ENCODE measurements at places on chromosomes 5 and 9.

- DNase-seq: no peak
Measured at GRCh38 chr5:142382186-142382585, 57.4 kb upstream of the SPRY4 start.

- no peak for DNase-seq
Measured at GRCh38 chr5:33808699-33809098, 83.1 kb downstream of the ADAMTS12 start.

- peak; percentile 78 for DNase-seq
Measured at GRCh38 chr9:134366223-134367031, 40.2 kb downstream of the RXRA start.

- no peak for DNase-seq
Measured at GRCh38 chr9:108834959-108835665, 20.7 kb downstream of the ACTL7B start.

GRCh38 chr5:73282383-73282782 is 109.4 kb downstream of the TMEM174 start:
- no peak for DNase-seq

DNA sequence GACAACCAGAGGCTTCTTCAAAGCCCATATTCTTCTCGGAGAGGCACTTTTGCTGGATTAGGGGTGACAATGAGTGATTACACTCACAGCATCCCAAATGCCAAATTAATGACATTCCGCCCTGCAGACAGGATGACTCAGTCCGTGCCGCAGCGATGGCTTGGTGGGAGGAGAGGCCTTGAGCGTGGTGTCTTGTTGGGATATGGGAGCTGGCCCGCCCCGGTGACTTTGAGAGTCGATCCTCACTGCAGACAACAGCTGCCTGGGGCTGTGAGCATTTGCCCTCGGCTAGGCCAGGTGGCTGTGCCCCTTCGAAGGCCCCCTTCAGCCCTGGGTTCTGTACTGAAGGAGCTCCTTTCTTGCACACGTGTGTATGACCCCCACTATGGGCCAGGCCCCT is 29.8 kb downstream of the OLFM1 start:
- no peak for DNase-seq

DNA sequence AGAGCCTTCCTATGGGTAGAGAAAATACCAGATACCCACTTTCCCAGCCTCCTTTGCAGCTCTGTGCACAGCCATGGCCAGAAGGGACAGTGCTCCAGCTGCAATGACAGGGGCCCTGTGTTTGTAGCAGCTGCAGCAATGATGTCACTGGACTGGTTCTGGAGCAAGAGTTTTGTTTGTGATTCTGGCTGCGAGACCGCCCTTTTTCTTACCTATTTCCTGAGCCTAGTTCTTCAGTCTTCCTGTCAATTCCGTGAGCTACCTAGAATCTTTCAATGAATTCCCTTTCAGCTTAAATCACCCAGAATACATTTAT is 10.0 kb upstream of the BOD1 start:
- DNase-seq: no peak

DNA sequence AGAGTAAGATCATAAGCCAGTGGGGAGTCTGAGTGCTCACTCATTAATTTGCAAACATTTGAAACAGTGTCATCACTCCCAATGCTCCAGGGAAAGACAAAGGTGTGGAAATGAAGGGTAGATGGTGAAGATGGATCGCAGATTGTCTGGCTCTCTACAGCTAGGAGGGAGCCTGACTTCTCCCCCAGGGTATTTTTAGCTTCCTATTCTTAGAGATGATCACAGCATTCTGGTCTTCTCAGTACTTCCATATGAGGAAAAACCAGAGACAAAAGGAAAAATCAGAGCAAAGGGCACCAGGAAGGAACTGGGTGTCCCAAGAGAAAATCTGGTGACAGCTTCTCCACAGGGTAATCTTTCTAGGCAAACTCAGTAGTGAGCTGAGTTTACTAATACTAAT is 401.9 kb upstream of the GRIA1 start:
- DNase-seq: no peak

GRCh38 chr9:89375191-89375760 is 57.0 kb downstream of the SECISBP2 start:
- peak; percentile 27 for DNase-seq

- no peak for DNase-seq
Measured at GRCh38 chr5:56684159-56684558, 131.2 kb upstream of the MAP3K1 start.

DNA sequence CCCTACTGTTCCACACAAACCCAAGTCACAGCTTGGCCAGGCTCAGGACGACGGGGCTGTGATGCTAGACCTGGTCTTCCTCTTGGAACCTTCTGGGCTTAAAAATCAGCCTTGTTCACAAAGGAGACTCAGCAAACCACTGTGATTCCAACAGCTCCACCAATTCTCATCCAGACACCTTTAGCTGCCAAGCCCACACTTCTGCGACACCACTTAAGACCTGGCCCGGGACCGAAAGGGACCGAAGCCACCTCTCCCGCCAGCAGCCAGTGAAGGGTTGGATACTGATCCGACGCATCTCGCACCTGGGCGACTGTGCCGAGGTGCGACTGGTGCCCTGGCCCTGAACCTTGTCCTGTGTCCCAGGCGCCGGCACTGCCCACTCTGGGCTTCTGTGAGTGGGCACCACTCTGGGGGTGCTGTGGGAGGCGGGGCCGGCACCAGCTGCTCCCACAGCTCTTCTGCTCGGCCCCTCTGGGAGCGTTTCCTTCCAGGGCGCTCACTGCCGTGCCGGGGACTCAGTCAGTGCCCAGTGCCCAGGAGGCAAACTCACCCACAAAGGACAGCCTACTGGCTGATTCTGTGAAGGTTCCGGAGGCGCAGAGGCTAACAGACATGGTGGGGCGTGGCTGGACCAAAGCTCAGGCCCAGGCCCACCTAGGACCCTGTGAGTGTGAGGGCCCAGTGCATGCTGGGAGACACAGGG is 50.9 kb downstream of the EXD3 start:
- no peak for DNase-seq

- DNase-seq: peak; percentile 44
Measured at GRCh38 chr5:112977440-112977861, 853 bp downstream of the DCP2 start.

DNA sequence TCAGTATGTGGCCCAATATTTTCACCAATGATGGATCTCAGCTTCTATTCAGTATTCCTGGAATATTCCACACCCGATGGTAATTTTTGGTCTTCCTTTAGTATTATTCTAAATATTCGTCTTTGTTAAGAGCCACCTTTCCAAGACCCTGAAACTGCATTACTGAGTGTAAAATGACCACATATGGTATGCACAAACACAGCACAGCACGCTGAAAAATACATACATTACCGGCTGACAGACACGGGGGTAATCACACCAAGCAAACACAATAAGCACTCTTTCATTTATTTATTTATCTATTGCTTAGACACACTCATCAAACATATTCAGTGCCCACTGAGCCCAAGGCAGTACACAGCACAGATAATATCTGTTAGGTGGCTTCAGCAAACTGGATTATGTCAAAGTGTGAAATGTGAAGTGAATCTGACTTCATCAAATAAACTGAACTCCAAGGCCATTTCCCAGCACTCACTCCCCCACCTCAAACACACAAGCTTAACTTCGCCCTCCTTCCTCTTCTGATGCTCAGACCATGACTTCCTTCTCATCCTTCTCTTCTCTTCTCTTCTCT is 1637.8 kb upstream of the C9orf72 start:
- no peak for DNase-seq

GRCh38 chr5:129689045-129689444 is 58.8 kb upstream of the MINAR2 start:
- DNase-seq: no peak

DNA sequence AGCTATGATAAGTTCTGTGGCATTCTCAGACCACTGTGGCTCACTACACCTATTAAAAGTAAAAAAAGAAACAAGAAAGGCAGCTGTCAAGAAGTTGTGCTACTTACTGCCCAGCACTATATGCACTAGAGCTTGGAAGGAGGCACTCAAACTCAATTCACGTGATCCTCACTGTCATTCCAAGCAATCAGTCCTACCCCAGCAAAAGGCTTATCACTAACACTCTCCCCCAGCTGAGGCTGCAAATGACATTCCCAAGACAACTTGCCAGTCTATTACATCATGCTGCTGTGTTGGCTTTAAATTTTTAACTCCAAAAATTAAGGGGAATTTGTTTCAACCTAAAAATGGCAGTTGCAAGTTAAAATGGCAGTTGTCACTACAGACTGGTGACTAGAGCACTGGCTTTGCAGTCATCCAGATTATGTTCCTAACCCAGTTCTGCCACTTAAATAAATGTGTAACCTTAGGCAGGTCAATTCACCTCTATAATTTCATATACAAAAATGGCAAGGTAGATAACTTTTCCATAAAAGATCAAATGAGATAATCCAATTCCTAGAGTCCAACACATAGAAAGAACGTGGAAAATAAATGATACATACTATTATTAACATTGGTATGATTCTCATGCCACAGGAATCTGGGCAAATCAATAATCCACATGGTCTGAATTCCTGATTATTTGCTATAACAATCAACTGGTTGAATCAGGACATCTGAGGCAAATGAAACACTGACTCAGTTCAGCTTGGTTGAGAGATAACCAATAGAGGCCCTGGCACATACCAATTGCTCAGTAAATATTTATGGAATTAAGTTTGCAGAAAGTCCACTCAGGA is 52.4 kb downstream of the FBXW11 start:
- DNase-seq: no peak

DNA sequence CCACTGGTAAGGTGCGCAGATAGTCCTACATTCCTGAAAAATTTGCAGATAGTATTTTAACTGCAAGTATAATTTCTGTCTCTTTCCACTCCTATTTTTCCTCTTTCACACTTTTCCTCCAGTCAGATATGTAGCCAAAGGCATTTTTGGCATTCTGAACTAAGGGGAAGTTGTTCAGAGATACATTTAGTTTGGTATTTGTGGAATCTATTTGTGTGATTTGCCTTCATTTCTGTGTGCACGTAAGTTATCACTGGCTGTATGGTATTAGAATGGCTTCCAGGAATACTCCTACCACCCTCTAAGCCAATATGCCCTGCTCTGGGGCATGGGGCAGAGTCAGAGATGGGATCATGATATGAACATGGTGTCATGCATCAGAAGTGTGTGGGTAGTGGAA is 45.8 kb upstream of the GRAMD2B start:
- DNase-seq: no peak

- DNase-seq: no peak
Measured at GRCh38 chr9:22107202-22108045, 98.3 kb upstream of the CDKN2B start.

GRCh38 chr5:113508756-113509155 is 4.7 kb upstream of the YTHDC2 start:
- DNase-seq: no peak

GRCh38 chr5:92581249-92581648 is 999.8 kb downstream of the NR2F1-AS1 start:
- no peak for DNase-seq

GRCh38 chr5:62791059-62791458 is 212.4 kb downstream of the LRRC70 start:
- no peak for DNase-seq

- DNase-seq: no peak
Measured at GRCh38 chr9:135877791-135878527, 29.4 kb downstream of the CAMSAP1 start.

- DNase-seq: no peak
Measured at GRCh38 chr5:92890841-92891244, 690.2 kb downstream of the NR2F1-AS1 start.

DNA sequence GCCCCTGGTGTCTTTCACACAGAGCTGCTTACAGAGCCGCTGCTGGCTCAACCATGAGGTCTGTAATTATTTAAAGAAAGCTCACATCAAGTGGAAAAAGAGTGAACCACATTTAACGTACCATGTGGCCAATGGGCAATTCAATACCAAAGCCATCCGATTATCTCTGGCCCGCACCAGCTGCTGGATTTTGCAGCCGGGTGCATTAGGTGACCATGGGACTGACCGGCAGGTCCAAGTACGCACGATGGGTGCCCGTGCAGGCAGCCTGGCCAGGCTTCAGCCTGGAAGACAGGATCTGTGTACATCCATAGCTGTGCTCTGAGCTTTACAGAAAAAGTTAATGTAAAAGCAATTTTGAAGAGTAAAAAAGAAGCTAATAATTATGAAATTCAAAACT is 20.5 kb downstream of the PPARGC1B start:
- no peak for DNase-seq

DNA sequence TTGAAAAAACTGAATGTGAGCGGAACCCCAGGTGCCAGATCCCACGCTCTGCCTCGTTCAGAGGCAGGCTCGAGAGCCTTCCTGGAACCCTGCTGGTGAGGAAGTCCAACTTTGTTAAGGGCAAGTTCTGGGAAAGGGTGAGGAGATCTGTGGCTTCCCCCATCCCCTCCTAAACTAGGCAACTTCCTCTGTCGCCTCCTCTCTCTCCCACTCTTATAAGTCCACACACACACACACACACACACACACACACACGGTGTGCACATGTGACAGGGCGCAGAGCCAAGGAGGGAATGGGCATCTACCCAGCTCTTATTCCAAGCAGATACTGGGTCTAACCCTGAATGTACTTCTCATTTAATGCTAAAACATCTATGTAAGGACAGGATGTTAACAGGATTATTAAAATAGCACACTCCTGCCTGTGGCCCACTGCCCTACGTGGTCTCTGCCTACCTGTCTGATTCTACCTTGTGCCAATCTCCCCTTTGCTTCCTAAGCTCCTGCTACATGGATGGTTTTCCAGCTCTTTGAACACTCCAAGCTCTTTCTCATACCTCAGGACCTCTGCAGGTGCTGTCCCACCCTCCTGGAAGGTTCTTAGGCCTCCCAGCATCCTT is 72.4 kb upstream of the FBXW11 start:
- DNase-seq: peak; percentile 85

DNA sequence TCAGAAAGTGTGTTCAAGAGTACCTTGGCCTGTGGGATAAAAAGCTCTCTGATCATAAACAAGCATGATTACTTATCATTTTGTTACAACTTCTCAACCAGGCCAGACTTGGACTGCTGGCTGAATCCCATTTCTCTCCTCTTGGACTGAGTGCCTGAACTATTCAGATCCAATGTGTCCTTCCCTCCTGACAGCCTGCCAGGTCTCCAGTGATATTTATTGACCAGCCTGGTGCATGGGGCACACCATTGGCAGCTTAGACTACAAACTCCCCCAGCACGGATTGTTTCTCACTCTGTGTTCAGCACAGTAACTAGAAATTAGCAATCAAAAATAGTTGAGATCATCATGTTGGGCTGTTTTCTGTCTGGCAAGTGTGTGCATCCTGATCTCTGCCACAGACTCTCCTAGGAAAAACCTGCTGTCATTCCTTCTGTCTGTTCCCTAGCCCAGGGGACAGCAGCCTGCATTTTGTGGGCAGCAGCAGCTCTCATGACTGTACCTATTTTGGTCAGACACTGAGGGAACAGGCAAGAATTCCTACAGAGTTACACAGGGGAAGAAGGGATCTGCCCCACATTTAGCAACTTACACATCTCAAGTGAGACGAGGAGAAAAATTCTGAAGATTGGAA is 348.1 kb downstream of the ADAMTS6 start:
- DNase-seq: no peak
